ENCODE measurements at places on chromosomes 7 and 10.
A peak's percentile ranks its signal among the peaks of the same experiment; 100 is the strongest.

DNA sequence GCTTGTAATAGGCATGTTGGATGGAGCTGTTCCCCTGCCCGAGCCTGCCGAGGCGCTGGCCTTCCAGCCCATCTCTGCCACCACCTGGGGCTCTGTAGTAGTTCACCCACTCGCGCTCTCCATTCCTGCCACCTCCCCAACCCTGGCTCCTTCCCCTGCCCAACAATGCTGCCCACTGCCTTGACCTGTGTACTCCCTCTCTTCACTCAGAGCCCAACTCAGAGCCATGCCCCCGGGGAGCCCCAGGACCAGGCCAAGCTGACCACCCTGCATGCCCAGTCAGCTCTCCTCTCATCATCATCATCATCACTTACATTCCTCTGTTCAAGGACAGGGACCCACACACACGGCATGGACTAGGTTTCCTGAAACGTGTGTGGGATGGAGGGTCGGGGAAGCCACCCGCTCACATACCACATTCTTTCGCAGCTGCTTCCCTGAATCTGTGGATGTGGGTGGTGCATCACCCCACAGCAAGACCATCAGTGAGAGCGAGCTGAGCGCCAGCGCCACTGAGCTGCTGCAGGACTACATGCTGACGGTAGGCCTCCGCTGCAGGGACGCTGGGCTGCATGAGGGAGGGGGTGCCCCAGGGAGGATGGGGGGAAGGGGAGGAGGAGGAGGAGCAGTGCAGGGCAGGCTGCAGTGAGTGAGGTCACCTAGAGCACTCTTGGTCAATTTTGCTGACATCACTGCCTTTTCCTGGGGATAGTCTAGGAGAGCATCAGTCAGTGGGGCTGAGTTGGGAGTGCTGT lies 15.6 kb downstream of the NACAD start:
- DNase-seq = no peak

GRCh38 chr7:1913466-1914282 lies 243.6 kb downstream of the ELFN1 start:
- DNase-seq = no peak

GRCh38 chr10:106520698-106521097 lies 643.8 kb downstream of the SORCS1 start:
- DNase-seq = no peak

GRCh38 chr7:154679379-154680053 lies 323.4 kb downstream of the PAXIP1 start:
- no peak for DNase-seq

DNA sequence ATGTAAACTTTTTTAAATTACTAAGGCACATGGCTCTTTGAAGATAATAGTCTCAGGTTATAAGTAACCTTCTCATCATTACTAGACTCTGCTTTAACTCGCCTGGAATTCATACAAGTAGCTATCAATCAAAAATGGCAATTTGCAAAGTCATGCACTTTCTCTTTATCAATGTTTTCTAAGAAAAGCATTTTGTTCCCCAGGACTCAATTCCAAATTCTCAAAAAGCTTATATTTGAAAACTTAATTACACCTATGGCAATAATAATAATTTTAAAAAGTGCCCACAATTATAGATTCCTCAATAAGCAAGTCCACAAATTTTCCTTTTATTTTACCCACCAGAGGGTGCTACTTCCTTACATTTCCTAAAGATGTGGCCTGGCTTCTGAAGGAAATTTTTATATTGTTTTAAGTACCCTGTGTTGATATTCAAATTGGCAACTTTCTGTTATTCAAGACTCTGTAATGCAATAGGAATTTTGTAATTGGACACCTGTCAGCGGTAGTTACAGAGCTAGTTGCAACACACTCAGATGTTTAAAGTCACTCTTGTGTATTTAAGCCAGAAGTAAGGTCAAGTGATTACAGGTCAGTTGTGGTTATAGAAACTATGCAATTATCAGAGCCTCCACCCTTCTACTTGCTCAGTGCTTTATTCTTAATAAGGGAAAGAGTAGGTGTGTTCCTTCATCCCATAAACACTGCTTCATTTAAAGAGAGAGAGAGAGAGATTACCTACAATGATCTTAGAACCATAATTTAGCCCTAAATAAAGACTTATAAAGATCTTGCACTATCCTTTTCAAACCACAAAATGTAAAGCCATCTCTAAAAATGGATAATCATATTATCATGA lies 47.1 kb upstream of the HYAL4 start:
- DNase-seq = peak; percentile 51

DNA sequence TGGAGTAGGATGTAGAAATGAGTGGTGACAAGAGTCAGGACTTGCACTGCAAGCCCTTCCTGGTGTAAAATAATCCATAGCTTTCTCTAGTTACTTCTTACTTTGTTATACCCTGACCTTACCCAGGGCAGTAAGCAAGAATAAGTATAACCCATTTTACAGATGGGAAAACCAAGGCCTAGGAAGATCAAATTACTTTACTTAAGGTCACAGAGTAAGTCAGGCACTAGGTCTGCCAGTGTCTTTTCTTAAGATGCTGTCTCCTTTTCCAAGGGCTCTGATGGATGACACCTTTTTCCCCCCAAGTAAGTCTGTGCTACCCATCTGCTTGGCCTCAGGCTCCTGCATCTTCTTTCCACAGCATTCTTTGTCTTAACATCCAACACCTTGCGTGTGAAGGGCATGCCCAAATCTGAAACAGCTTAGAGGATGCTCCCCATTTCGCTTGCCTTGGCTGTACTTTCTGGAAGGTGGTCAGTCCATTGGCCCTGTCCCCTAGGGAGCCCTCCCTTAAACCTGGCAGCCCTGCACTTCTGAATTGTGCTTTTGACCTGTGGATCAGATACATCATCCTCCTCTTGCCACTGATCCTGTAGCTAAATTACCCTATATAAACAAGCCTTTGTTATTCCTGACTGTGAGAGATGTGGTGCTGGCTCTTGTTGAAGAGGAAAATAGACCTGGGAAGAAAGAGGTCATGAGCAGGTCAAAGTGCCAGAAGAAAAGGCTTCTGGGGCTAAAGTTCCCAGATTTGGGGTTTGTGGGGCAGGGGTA lies 168.6 kb downstream of the LRMDA start:
- no peak for DNase-seq

DNA sequence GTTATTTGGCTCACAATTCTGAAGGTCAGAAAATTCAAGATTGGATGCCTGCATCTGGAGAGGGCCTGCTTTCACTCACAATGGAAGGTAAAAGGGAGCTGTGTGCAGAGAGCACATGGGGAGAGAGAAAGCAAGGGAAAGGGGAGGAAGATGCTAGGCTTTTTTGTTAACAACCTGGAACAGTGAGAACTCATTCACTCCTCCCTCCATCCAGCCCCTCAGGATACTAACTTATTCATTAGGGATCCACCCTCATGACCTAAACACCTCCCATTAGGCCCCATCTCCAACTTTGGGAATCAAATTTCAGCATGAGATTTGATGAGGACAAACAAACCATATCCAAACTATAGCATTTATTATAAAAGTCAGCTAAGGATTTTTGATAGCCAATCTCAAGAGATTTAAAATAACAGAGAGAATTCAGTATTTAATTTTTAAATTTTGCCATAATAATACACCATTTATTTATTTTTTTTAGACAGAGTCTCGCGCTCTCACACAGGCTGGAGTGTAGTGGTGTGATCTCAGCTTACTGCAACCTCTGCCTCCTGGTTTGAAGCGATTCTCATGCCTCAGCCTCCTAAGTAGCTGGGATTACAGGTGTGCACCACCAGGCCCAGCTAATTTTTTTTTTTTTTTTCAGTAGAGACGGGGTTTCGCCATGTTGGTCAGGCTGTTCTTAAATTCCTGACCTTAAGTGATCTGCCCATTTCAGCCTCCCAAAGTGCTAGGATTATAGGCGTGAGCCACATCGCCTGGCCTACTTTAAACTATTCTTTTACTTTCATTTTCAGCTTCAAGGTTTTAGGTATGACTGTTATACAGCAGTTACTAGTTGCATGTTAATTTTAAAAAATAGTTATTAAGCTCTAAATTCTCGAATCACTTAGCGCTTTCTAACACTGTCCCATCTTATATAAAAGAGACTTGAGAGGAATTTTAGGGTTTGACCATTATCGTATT lies 20.3 kb upstream of the ETV1 start:
- DNase-seq = no peak

- no peak for DNase-seq
Observed at GRCh38 chr7:2196381-2197378, 36.1 kb downstream of the MAD1L1 start.

- peak; percentile 43 for DNase-seq
Observed at GRCh38 chr10:24701447-24701846, 22.2 kb downstream of the ARHGAP21 start.

DNA sequence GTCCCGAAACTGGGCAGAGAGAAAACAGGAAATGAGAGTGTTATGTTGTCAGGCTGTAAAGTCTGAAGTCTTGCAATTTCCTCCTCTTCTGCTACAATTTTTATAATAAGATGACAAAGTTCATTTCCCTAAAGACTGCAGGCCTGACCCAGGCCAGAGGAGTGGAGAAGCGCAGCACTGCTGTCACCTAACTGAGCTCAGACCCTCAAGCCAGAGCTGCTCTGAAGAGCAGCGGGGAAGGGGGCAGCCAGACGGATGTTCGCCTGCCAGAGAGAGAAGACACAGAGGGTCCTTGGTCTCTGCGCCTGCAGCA lies 12.6 kb upstream of the AOAH start:
- DNase-seq = no peak

- peak; percentile 44 for DNase-seq
Observed at GRCh38 chr10:92567952-92568600, 5.8 kb downstream of the IDE start.

DNA sequence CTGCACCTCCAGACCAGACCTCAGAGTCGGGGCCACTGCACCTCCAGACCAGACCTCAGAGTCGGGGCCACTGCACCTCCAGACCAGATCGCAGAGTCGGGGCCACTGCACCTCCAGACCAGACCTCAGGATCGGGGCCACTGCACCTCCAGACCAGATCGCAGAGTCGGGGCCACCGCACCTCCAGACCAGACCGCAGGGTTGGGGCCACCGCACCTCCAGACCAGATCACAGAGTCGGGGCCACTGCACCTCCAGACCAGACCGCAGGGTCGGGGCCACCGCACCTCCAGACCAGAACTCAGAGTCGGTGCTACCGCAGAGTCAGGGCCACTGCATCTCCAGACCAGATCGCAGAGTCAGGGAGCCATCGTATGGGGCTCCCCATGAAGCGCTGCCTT lies 105.9 kb downstream of the ACTR3B start:
- no peak for DNase-seq

GRCh38 chr7:115618676-115619075 lies 411.9 kb downstream of the TFEC start:
- peak; percentile 85 for DNase-seq

DNA sequence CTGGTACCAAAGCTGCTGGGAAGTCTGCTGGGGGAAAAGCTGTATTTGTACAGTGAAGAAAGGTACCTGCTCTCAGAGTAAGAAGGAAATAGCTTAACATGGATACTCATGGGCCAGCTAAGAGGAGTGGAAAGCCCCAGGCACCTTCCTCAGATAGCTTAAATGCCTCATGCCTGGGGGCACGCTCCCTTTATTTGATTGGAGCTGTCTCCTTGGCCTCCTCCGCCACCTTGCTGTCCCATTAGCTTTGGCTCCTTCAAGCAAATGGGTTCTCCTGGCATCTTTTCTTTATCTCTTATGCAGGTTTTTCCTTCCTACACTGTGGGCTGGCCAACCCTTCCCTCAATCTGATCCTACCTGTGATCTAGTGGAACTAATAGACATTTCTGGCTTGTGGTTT lies 318.5 kb downstream of the SH2D4B start:
- DNase-seq = no peak

GRCh38 chr7:51071427-51071826 lies 245.2 kb downstream of the COBL start:
- no peak for DNase-seq

- no peak for DNase-seq
Observed at GRCh38 chr10:94146313-94146712, 152.6 kb downstream of the PLCE1 start.

DNA sequence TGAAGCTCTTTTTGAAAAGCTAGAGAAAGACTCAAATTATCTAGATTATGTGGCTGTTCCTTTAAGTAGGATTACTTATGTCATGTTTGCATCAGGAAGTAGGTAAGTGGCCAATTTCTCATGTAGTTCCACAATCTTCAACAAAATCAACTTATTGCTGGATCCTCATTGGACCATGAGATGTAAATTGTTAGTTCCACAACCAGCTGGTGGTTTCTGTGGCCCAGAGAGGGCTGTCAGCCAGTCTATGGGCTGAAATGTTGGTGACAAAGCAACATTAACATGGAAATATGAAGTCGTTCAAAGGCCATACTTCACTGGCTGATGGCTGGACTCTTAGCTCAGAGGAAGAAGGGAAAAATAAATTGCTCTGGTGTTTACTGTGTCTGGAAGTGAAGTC lies 157.9 kb downstream of the PLXDC2 start:
- no peak for DNase-seq

GRCh38 chr10:119254335-119254734 lies 47.0 kb downstream of the GRK5 start:
- no peak for DNase-seq

- peak; percentile 72 for DNase-seq
Observed at GRCh38 chr10:60148266-60148840, 241.3 kb downstream of the ANK3 start.

- DNase-seq = peak; percentile 88
Observed at GRCh38 chr7:77570330-77571011, 33.4 kb downstream of the PTPN12 start.

GRCh38 chr7:107712025-107712424 lies 31.9 kb upstream of the CBLL1 start:
- DNase-seq = no peak

DNA sequence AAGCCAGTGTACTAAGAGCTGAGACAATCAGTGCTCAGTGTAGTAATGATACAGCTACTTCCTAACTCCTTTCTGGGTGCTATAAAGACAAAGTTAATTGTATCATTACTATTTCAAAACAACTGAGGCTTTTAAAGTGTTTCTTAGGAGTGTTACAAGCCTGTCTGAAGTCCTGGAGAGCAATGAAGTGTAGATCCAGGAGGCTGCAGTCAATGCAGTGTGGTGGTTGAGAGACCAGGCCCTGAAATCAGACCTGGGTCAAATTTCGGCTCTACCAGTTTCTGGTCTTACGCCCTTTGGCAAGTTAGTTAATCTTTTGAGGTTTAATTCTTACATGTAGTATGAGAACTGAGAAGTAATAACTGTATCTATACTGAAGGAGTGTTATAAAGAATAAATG lies 387.0 kb downstream of the SDK1 start:
- DNase-seq = no peak

- peak; percentile 84 for DNase-seq
Observed at GRCh38 chr7:107996072-107996882, 6.7 kb downstream of the LAMB1 start.

- DNase-seq = no peak
Observed at GRCh38 chr10:122665329-122665860, 34.3 kb downstream of the C10orf120 start.

GRCh38 chr7:55066524-55066923 lies 47.7 kb downstream of the EGFR start:
- DNase-seq = no peak

GRCh38 chr10:80321183-80321582 lies 31.7 kb upstream of the MAT1A start:
- DNase-seq = no peak

- no peak for DNase-seq
Observed at GRCh38 chr10:11097686-11098085, 80.0 kb downstream of the CELF2 start.

GRCh38 chr10:128627811-128628210 lies 501.6 kb upstream of the MKI67 start:
- DNase-seq = no peak

Measured in EH (cell line).